Activated CD8-positive, alpha-beta memory T cell treated with anti-CD3 and anti-CD28 coated beads for 4 hours (primary cell): ENCODE measurements at places on chromosomes 7 and 10.

DNA sequence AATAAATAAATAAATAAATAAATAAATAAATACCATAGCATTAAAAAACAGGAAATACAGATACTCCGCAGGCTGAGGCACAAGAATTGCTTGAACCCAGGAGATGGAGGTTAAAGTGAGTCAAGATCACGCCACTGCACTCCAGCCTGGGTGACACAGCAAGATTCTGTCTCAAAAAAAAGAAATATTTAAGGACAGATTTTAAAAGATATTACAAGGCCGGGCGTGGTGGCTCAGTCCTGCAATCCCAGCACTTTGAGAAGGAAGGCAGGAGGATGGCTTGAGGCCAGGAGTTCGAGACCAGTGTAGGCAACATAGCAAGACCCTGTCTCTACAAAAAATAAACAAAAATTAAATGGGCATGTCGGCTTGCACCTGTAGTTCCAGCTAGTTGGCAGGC, 17.5 kb upstream of the SNX8 start:
- no peak for DNase-seq

GRCh38 chr7:42493436-42494198, 256.6 kb upstream of the GLI3 start:
- no peak for DNase-seq

DNA sequence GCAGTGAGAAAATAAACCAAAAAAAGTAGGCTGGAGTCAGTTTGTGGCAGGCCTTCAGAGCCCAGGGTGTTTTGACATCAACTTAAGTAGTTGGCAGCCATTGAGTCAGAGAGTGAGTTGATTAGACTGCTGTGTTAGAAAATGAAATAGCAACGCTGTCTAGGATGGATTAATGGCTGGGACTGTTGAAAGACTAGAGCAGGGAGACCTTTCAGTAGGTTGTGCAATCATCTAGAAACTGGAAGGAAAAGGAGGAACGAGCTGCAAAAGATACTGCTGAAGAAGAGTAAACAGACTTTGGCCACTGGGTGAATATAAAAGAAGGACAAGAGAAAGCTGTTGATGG, 28.6 kb upstream of the TRIL start:
- no peak for DNase-seq

DNA sequence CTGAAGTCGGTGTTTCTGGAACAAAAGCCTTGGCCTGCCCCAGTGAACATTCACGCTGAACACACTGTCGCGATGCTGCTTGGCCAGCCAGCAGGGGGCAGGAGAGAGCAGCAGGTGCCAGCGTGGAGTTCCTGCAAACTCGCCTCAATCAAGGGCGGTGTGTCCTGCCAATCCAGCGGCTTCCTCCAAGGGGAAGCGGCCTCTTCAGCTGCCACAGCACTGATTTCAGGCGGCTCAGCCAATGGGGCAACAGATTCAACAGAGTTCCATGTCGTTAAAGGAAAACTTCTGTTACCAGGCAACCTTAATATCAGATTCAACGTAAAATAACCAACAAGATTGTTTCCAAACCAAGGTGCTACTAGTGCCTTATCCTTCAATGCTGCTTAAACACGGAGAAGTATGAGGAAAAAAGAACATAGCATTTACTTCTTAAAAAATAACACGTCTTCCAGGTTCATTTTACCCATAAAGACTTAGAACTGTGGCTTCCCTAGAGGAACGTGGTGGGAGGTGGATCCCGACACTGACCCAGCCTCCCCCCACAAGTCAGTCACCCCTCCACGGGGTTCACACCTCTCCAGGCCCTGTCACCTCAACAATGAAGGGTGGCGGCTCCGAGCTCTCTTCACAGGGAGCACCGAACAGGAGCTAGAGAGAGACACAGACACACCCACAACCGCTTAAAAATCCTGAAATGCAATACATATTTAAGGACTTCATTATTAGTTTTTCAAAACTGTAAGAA, 178.2 kb downstream of the DIP2C start:
- peak; percentile 36 for DNase-seq

- DNase-seq = no peak
These were observed 38.3 kb downstream of the BEND7 start for GRCh38 chr10:13490503-13490902.

GRCh38 chr10:51235865-51236264, 161.6 kb downstream of the PRKG1 start:
- DNase-seq = no peak
